ENCODE measurements at places on chromosomes 5 and 9.

DNA sequence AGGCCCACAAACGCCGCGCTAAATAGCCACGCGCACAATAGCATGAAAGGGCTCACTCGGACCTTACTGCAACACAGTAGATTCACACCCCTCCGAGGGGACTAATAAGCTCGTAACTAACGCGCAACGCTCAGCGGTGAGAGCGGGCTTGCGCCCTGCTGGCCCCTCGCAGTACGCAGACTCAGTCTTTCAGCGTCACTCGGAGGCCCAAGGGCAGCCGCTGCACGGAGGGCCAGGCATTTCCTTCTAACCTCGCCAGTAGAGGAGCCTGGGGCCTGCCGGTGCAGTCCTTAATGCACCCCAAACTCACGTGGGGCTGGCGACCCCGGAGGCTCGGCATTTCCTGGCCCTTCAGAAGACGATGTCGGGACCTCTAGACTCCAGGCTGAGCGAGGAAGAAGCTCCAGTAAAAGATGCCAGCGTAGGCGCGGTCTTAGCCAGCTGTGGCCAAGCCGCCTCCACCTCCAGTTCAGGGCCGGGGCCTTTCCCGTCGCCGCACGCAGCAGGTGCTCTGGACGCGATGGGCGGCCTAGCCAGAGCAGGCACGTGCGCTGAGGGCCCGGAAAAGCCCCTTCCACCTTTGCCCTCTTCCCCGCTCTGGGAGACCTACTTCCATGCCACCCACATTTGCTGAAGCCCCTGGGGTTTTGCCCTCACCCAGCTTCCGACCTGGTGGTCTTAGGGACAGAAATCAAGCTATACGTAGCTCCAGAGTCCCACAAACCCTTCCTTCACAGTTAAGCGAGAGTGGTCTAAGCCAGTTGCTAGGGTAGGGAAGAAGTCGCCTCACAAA, 38.3 kb upstream of the TIFAB start:
- DNase-seq: no peak

DNA sequence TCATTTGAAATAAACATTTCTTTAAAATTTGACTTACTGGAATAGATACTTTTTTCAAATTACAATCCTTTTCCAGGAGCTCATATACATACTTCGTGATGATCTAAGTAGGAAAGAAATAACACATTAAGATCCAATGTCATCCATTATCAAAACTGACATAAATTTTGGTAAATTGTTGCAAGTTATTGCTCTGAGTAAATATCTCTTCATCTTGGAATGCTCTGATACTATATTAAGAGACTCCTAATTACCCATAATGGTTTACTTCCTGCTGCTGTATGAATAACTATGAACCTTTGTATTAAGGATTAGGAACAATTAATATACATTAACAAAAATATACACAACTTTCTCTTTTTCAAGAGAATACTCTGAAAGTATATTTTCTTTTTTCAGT, 223.0 kb upstream of the POU5F2 start:
- no peak for DNase-seq

GRCh38 chr5:153358315-153358976, 132.0 kb upstream of the GRIA1 start:
- no peak for DNase-seq

DNA sequence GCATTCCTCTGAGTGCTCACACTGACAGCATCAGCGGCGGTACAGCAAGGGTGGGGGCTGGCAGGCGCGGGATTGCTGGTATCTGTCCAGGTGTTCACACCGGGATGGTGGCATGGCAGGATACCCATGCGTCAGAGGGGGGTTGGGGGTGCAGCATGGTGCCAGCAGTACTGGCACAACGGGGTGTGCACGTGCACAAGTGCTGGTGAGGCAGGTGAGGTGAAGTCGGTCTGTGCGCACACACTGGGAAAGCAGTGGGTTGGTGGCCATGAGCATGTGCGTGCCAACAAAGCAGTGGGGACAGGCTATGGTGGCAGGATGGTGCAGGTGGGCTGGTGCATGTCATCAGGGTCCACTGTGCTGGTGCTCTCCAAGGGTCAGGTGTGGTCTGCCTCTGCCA, 819.6 kb upstream of the EDIL3 start:
- DNase-seq: no peak

DNA sequence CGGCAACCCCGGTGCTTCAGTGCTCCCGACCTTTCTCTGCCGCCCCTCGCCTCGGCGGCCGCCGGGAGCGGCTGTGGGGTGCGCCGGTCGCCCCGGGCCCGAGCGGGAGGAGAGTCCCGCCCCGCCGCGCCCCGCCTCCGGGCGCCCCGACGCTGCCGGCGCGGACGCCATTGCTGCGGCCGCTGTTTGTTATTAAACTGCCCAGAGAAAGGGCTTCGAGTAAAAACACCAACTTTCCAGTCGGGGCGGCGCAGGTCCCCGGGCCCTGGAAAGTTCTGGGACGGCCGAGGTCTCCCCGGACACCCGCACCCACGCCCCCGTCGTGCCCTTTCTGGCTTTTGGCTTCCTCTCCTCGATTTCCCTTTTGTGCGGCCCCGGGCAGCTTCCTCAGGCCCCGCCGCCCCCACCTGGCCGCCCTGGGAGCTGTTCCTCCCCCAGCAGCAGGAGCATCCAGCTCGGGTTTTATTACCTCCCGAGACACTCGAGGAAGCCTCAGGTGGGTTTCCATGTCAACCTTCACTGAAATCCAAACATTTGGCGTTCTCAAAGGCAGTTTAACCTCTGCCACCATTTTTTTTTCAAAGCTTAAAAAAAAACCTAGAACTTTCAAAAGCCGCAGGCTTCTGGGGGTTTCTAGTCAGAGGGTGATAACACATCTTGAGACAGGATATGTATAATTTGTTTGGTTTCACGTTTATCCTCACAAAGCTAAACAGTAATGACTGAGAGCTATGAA, 334.4 kb downstream of the CWC27 start:
- peak; percentile 63 for DNase-seq

DNA sequence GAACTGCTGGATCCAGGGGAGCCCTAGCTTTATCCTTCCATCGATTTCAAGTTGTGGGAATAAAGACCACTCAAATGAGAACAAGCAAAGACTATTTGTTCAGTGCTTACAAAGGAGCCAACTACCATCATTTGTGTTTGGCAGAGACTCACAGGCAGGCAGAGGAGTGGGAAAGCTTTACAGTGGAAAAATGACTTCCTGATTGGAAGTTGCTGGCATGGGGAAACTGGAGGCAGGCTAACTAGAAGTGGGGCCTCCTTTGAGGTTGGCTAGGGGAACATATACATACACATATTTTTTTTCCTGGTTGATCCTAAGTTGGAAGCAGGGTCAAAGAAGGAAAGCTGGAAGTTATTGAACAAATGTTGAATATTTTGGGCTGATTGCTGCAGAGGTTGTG, 121.7 kb downstream of the ACTBL2 start:
- DNase-seq: no peak

- DNase-seq: no peak
These were observed 114.8 kb upstream of the FCN2 start for GRCh38 chr9:134765785-134766184.

DNA sequence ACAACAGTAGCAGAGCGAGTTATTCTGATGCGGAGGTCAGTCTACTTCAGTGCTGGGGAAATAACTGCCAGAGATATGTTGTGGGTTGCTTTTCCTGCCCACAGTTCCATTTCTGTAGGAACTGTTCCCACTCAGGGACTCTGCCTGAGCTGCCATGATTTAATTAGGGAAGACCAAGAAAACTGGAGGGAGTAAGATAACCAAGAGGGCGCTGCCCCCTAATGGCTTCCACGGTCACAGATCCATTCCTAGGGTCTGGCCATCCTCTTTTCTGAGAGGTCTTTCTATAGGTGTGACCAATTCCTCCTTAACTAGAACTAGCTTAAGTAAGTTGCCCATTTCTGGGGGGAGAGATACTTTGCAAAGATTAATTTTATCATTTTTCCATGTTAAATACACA, 125.9 kb downstream of the APBA1 start:
- DNase-seq: no peak

GRCh38 chr5:170540271-170540670, 36.5 kb downstream of the KCNIP1 start:
- DNase-seq: no peak

GRCh38 chr5:88607492-88607891, 275.5 kb downstream of the MEF2C start:
- no peak for DNase-seq

DNA sequence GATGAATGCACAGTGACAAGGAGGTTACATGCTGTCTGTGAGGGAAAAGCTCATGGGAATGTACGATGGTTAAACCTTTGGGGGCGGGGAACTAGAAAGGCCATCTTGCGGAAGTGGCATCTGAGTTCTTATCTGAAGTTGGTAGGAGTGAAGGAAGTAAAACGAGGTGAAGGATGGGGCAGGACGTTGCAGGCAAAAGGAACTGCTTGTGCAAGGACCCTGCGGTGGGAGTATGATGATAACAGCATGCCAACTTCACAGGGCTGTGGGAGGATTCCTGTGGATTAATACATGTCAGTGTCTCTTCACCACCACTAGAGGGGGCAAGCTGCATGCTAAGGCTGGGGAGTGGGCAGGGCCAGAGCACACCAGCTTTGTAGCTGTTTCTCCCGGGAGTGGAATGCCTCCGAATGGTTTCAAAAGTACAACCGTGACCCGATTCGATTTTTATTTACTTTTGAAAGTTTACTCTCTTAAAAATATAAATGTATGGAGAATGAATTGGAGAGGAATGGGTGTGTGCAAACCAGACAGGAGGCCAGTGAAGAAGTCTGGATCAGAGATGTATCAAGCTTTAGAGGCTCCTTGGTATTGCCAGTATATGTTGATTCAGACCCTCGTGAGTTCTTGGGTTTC, 62.5 kb downstream of the CYFIP2 start:
- peak; percentile 75 for DNase-seq

GRCh38 chr9:85310573-85310972, 431.2 kb downstream of the AGTPBP1 start:
- DNase-seq: no peak

GRCh38 chr5:88656221-88656950, 226.6 kb downstream of the MEF2C start:
- no peak for DNase-seq

DNA sequence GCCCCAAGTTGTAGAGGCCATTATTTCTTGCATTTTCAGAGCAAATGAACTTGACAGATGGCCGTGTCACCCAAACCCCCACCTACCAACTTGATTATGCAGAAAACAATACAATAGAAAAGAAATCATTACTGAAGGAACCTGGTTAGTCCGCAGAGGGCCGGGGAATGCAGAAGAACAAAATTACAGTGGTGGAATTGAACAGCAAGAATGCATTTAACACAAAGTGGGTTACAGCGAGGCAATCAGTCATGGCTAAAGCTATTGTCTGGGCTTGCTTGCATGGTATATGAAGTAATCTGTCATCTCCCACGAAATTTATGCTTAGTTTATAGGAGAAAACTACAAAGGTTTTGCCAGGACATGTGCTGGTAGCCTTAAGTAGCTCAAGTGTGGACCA, 238.3 kb upstream of the IRX1 start:
- no peak for DNase-seq

DNA sequence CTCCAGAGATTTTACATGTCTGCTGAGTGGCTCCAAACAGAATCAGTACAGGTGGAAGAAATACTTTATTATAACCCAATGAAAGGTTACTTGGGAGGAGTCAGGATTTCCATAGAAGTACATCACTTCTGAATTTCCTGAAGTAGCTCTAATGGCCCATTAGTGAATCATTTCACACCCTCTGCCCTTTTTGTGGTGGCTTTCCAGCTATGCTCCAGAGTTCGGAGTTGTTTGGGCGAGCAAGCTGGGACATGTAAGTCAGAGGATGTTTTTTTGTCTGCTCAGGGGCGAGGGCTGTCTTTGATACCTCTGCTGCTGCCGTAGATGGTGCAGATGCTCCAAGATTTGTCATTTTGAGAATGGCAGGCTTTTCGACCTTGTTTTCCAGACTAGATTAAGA, 226.1 kb downstream of the GOLPH3 start:
- DNase-seq: no peak

- DNase-seq: no peak
These were observed 4.0 kb downstream of the RNF183 start for GRCh38 chr9:113298924-113299770.

- DNase-seq: no peak
These were observed 82.2 kb upstream of the ICE1 start for GRCh38 chr5:5340206-5340729.

GRCh38 chr9:116064970-116065369, 88.6 kb upstream of the PAPPA start:
- no peak for DNase-seq

GRCh38 chr5:180803181-180804128, 849 bp upstream of the MGAT1 start:
- peak; percentile 92 for DNase-seq

- no peak for DNase-seq
These were observed 768.1 kb upstream of the GRAMD2B start for GRCh38 chr5:125655156-125655555.

DNA sequence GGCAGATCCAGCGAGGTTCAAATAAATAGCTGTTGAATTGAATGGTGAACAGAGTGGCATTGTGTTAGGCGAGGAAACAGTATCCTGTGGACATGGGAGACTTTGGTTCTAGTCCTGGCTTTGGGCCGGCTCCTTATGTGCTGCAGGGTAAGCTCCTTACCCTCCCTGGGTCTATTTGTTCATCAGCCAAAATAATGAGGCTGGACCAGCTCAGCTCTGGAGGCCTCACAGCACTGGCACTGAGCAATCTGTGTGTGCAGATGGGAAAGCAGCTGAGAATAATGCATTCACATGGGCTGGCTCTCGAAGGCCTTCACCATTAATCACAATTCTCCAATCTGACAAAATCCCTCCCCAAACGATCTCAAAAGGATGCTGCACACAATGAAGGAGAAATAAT, 81.9 kb downstream of the APBA1 start:
- DNase-seq: no peak

GRCh38 chr5:132807163-132807838, 5.8 kb upstream of the SOWAHA start:
- DNase-seq: no peak

- no peak for DNase-seq
These were observed 17.6 kb downstream of the RGMB start for GRCh38 chr5:98791001-98791519.

DNA sequence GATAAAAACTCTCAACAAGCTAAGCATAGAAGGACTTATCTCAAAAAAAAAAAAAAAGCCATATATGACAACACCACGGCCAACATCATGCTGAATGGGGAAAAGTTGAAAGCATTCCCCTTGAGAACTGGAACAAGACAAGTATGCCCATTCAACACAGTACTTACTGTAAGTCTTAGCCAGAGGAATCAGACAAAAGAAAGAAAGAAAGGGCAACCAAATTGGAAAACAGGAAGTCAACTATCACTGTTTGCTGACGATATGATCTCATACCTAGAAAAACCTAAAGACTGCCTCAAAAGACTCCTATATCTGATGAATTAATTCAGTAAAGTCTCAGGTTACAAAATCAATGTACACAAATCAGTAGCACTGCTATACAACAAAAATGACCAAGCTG, 24.6 kb upstream of the PTGER4 start:
- DNase-seq: peak; percentile 55
